ENCODE measurements at places on chromosomes 1 and 21. TPM values are rescaled to one million over a fixed set of nuclear protein-coding genes. Genes with fewer than 3 reads are reported as not detected.

Gene RGS4
- 13.1 TPM for total RNA-seq

- H3K4me1 ChIP-seq: no peaks in the 10 kb centered on the region
- H3K27me3 ChIP-seq: peaks cover 4% of the 10 kb centered on the region
- no peak overlapping the region for H3K27ac ChIP-seq
- no peak overlapping the region for H3K4me3 ChIP-seq
- H3K36me3 ChIP-seq: no peaks in the 10 kb centered on the region
These were observed 26.2 kb upstream of the ERG start for GRCh38 chr21:38524168-38525153.

GRCh38 chr1:42784946-42785693 lies at the start of gene TMEM269:
TSS of gene TMEM269 (plus strand) at chr1:42784991. CDS start at chr1:42789894, 4,903 bp downstream.
- no peak within 1 kb of the TSS for H3K27ac ChIP-seq
- no peaks in the 10 kb centered on the region for H3K36me3 ChIP-seq
- H3K4me3 ChIP-seq: no peak within 1 kb of the TSS
- no peaks in the 10 kb centered on the region for H3K4me1 ChIP-seq
- no peaks in the 10 kb centered on the region for H3K27me3 ChIP-seq

DNA sequence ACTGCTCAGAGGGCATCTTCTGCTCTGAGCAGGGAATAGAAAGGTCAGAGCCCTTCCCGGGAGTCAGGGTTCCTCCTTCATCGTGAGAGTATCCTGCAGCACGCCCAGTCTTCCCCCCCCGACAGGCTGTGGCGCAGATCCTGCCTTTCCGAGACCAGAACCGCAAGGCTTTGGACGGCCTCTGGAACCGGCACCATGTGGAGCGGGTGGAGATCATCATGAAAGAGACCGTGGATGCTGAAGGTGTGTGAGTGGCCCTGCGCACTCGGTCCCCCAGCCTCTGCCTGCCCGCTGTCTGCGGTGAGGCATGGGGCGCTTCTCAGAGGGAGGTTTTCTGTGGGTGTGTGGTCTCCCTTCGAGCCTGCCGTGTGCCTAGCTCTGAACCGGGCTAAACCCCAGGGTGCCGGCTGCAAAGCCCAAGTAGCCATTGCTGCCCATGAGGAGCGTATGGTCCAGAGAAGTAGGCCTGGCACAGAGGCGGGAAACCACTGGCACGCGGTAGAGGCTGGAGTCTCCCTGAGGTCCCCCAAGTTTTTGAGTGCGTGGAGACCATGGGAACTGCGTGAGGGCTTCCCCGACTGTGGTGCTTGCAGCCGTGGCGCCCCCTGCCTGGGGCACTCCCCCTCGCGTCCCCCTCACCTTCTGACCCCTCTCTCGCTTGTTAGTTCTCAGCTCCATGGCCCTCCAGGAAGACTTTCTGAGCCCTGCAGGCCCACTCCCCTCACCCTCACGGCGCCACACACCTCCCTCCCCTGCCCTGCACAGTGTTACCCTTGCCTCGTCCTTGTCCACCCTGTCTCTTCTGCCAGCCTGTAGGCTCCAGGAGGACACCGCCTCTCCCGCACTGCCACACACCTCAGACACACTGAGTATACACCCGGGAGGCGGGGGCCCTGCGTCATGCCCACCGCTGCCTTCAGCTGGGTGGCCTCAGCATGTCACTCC lies 12.5 kb downstream of the H6PD start:
- no peaks in the 10 kb centered on the region for H3K36me3 ChIP-seq
- peaks cover 30% of the 10 kb centered on the region for H3K4me1 ChIP-seq
- no peak overlapping the region for H3K27ac ChIP-seq
- no peak for DNase-seq

DNA sequence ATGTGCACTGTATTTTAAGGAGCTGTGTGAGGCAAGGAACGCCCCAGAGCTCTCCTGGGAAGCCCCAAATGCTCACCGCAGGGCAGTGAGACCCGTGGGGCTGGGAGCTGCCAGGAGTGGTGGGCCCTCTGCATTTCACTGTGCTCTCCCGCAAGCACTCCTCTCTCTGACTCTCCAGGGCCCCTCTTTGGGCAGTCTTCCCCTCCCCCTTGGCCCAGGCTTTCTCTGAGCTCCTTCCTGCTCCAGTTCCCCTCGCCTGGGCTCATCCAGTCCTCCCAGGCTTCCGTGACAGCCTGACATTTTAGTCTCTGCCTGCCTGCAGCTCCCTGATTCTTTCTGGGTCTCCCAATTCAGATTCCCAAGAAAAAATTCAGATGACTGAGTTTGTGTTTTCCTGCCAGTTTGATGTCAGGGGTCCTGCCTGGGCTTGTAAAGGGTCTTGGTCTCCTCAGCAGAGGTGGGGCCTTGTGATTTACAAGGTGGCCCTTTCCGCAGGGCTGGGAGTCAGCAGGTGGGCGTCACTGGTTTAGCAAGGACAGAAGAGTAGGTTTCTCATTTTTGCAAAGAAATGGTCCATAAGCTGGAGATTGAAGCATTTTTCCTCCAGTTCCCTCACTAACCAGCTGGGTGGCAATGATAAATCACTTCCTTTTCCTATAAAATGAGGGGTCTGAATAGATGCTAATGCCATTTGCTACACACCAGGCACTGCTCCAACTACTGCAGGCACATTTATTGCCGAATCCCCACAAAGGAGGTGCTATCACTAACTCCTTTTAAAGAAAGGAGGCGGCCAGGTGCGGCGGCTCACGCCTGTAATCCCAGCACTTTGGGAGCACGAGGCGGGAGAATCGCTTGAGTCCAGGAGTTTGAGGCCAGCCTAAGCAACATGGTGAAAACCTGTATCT lies 1.9 kb upstream of the CA6 start:
- H3K4me1 ChIP-seq: no peaks in the 10 kb centered on the region
- no peak overlapping the region for H3K27ac ChIP-seq
- no peaks in the 10 kb centered on the region for H3K27me3 ChIP-seq

All from hepatocyte (in vitro differentiated cells).